ENCODE measurements at places on chromosomes 13 and 19.

DNA sequence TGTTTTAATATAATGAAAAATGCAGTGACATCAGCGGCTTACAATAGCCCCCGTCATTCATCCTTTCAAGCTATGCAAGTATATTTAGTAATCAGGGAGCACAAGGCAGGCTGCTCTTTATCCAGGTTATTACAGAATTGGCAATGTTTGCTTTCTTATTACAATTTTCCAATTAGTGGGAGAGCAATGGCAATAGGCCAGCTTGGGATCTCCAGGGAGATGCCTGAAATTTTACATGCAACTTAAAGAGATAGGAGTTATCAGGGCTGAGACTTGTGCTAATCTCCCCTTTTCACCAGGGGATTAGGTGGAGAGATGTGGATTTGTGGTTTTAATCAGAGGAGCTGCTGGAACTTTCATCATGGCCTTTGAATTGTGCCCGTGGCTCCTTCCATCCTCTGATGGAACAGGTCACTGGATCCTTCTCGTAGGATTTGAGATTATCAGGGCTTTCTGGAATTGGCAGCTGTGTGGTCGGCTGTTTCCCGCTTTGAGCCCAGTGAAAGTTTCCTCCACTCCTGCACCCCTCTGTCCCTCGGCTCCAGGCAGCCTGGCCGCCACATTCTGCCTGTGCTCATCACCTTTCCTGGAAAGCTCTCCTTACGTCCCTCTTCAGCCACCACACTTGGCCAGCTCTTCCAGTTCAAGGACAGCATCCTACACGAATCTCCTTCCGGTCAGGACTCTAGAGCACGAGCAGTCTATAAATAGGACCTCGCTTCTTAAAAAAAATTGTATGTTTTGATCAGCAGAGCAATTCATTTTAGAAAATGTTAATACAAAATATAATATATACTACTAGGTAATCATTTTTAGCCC is 47.0 kb downstream of the CBY2 start:
- no peak for DNase-seq

GRCh38 chr13:36108954-36109353 is 22.2 kb downstream of the DCLK1 start:
- DNase-seq: no peak

DNA sequence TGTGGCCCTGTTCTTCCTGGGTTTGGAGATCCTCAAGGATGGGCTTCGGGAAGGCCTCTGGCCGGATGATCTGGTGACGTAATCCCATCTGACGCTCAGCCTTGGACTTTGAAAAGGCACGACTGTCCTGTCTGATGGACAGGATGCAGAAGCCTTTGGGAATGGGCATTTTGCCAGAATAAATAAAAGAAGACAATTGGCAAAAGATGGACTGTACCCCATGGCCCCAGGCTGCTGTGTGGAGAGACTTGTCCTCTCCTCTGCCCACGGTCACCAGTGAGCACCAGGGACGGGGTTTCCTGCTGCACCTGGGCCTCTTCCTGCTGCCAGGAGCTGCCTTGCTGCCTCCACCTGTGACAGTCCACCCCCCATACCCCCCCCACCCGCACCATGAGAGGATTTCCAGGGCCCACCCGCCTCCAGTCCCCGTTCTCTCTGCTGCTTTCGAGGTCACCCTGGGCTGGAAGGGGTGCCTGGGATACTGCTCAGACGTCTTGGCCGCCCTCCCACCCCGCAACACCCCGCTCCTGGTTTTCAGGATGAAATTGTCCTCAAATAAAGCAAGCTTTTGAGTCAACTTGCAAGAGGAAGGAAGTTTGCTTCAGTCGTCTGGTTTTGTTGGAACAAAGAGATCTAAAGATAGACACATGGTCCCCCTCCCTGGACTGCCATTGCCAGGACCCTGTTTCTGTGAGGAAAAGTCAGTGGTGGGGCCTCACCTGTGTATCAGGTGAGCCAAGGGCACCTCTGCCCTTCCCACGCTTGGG is 40.9 kb downstream of the MCF2L start:
- no peak for DNase-seq

DNA sequence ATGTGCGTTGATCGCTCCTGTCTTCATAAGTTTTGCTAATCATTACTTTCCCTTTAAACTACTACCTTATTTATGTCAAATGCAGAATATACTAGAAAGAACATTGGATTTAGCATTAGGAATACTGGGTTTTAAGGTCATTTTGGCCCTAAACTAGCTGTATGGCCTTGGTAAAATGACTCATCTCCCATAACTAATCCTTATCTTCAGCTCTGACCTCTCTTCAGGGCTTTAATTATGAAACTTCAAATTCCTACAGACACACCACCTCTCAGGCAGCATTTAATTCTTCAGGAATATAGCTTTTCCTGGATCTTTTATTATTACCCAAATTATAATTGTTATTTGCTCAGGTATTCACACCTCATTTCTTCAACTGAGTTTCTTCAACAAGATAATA is 121.2 kb downstream of the STARD13 start:
- DNase-seq: no peak

GRCh38 chr13:28429685-28430290 is 65.1 kb downstream of the FLT1 start:
- DNase-seq: no peak

GRCh38 chr19:45599286-45599685 is 2.7 kb downstream of the GPR4 start:
- no peak for DNase-seq

DNA sequence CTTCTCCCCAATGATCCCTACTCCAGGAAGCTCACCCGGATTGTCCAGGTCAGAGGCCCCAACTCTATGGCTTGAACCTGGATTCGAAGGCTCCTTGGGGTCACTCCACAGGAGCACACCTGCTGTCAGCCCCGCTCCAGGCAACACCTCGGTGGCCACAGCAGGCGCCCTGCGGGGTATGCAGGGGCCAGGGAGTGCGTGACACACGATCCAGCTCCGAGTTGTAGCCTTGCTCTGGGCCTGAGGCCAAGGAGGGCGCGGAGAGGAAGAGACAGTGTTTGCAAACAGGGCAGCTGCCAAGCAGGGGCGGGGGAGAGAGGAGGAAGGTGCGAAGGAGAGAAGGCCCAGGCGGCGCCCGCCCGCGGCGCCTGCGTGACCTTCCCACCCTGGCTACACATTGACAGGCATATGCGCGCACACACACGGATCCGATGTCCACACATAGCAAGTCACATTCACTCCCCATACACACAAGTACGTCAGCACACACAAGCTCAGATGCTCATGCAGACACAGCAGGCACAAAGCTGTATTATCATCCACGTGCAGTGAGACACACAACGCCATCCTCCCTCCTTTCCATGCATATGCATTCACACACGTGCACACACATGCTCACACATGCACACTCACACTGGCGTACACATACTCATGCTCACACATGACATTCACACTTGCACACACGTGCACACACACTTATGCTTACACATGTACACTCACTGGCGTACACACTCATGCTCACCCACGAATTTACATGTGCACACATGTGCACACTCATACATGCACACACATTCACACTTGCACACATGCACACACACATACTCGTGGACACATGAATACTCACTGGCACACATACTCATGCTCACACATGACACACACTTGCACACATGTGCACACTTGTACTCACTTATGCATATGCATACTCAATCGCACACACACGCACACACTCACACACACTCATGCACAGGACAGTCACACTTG is 10.4 kb downstream of the SBK2 start:
- no peak for DNase-seq

- DNase-seq: no peak
These were observed 5.4 kb downstream of the AKAP8 start for GRCh38 chr19:15374105-15374651.

- peak; percentile 100 for DNase-seq
These were observed at the start of gene HNRNPL for GRCh38 chr19:38849860-38850435. TSS of gene HNRNPL (minus strand) at chr19:38849986. CDS start at chr19:38849966, 20 bp downstream.

DNA sequence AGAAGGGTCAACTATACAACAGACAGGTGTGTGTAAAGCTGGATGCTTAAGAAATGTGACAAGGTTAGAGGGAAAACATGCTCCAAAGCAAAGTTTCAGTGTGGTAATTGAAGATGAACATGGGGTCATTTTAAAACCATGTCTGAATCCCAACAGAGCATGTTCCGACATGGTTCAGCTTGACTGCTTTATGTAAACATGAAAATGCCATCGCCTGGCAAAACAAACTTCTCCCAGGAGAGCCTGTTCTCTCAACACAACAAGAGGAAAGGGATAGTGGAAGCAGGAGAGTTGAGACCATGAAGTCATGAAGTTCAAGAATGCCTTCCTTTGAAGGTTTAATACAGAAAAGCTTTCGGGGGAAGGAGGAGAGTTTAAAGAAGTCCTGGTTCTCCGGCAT is 85.8 kb downstream of the EPSTI1 start:
- no peak for DNase-seq

DNA sequence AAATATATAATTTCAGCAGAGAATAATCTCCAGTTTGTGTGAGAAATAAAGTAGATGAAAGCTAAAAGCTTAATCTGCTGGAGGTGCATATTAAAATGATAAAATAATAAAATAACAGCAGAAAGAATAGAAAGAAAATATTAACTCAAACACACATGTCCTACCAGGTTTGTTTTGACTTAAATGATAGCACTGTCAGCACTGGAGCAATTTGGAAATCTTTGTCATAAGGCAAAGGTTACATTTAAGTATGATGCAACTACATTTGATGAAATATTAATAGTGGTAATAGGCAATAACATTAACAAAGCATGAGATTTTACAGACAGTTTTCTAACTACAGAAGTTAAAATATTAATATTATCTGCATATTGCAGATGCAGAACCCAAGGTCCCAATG is 2380.1 kb downstream of the PCDH9 start:
- DNase-seq: no peak

DNA sequence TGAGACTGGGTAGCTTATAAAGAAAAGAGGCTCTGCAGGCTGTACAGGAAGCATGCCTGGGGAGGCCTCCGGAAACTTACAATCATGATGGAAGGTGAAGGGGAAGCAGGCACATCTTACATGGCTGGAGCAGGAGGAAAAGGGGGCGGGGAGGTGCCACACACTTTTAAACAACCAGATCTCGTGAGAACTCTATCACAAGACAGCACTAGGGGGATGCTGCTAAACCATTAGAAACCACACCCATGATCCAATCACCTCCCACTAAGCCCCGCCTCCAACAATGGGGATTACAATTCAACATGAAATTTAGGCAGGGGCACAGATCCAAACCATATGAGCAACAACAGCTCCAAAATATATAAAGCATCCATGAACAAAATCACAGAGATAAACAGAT is 46.5 kb upstream of the GTF2F2 start:
- DNase-seq: no peak

DNA sequence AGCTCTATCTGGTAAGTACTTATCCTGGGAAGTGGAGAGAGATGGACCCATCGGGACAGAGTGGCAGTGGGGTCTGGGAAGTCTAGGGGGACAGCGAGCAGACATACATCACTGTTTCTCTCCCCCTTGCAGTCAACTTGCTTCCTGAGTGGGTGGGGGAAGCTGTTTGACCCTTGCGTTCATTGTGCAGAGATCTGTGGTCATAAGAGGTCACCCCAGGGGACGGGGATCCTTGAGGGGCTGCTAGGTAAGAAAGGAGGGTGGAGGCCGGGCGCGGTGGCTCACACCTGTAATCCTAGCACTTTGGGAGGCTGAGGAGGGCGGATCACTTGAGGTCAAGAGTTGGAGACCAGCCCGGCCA is 474 bp downstream of the ARHGEF18 start:
- DNase-seq: no peak

DNA sequence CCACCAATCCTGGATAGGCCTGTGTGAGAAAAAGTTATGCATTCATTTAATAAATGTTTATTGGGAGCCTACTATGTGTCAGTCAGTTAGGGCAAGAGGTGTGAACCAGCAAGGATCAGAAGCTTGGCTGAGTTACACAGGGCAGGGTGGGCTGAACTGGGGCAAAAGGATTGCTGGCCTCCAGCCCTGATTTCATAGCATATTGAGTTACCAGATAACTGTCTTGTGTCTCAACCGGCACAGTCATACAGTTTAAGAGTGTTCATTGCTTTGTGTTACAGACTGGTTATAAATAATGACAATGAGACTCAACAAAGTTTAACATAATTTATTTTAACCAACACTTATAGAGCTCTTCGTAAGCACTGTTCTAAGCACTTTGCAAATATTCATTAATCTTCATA is 253.8 kb downstream of the DLEU7 start:
- DNase-seq: no peak

- peak; percentile 13 for DNase-seq
These were observed 27.7 kb downstream of the TUBA3C start for GRCh38 chr13:19153782-19154450.

GRCh38 chr13:76499891-76500290 is 386.3 kb downstream of the KCTD12 start:
- no peak for DNase-seq

DNA sequence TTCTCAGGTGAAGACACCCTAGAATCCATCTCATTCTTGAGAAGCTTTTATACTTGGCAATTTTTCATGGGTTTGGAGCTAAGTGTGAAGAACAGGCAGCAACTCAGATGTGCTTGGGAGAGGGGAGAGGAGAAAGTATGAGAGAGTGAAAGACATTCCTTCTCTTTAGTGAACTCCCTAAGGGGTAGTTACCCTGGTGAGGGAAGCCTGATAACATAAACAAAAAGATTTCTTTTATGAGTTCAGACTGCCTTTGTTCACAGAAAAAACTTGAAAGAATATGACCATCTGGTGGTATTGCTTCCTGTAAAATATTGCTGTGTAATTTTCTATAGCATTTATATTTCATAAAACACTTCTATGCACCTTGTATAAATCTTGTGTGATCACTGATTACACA is at the start of gene STOML3:
TSS of gene STOML3 (minus strand) at position 139 of the 400 bp plus-strand sequence. CDS start at position 29, 110 bp downstream.
- DNase-seq: no peak

- DNase-seq: no peak
These were observed 43.9 kb downstream of the ZNF730 start for GRCh38 chr19:23160766-23161165.

- DNase-seq: no peak
These were observed 21.9 kb upstream of the TCF3 start for GRCh38 chr19:1674293-1674679.

DNA sequence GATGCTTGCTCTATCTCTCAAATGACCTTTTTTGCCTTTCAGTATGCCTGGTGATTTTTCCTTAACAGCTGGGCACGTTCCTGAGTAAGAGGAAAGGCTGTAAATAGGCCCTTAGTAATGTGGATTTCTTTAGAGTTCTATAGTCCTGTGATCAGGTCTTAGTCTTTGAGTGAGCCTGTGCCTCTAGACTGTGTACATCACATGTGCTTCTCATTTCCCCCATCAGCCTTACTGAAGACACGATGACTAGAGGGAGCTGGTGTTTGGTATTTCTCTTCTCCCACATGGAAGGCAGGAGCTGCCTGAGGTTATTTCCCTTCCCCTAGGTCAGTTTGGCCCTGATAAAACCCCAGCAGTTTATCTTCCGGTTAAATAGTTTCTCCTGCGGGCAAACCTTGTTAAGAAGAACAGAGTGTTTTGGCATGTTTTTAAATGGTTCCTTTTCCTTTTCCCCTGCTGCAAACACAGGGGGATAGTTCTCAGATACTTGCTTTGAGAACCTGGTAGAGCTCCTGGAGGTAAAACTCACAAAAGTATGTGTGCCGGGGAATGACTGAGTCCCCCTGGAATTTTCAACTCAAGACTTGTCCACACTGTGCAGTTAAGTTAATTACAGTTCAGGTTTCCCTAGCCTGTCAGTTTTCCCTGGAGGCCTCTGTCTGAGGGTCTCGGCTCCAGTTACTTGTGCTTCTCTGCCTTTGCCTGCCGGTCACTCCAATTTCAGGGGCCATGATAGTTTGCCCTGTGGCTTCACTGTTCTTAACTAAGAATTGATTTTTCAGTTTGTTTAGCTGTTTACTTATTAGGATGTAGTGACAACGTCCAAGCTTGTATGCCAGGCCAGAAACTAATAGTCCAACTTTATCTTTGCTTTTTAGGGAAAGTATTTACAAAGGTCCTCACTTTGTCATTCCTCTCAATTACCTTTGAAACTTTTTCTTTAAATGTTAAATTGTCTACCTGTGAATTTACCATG is 94.4 kb downstream of the URI1 start:
- DNase-seq: no peak
